ENCODE measurements at places on chromosomes 4 and X.

DNA sequence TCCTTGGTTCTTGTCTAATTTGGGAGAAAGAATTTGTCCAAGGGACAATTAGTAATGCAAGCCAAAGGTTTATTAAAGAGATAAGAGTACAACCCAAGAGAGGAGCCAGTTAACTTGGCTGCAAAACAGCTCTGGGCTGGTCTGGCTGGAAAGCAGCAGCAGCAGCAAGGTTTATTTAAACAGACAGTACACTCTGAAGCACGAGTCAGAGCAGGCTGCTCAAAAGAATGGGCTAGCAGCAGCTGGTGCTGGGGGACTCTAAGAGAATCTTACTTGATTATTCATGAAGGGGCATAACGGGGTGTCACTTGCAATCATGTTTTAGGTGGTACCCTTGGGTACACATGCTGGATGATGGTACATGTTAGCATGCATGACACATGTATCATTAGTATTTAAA lies 17.1 kb upstream of the CT47C1 start:
- no peak for DNase-seq

- DNase-seq, result no peak
Measured at GRCh38 chrX:134247492-134247891, 10.5 kb downstream of the CCDC160 start.

- no peak for DNase-seq
Measured at GRCh38 chrX:104330966-104331365, 76.2 kb upstream of the ESX1 start.

- DNase-seq, result no peak
Measured at GRCh38 chr4:6963139-6963611, 53.5 kb downstream of the TBC1D14 start.

DNA sequence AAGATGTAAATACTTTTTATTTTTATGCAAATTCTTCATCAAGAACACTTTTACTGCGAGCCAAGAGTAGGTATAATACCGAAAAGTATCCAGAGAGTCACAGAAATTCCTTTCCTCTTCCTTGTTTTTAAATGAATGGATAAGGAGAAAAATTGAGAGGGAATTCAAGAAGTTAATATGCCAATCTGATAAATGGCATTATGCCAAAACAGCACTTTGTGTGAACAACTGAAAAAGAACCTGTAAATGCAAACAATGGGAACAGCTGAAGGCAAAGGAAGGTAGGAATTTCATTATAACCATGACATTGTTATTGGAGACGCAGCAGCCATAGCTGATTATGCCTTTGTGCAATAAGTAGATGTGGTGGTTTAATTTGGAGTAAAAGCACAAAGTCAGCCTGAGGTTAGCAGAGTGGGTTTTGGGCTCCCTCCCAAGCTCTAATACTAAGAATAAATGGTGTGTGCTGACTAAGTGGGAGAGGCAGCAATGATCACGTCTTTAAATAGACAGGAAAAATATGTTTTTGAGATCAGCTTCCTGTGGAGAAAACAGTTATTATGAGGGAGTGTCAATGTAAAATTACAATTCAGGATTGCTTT lies 209.8 kb upstream of the NDST4 start:
- no peak for DNase-seq

DNA sequence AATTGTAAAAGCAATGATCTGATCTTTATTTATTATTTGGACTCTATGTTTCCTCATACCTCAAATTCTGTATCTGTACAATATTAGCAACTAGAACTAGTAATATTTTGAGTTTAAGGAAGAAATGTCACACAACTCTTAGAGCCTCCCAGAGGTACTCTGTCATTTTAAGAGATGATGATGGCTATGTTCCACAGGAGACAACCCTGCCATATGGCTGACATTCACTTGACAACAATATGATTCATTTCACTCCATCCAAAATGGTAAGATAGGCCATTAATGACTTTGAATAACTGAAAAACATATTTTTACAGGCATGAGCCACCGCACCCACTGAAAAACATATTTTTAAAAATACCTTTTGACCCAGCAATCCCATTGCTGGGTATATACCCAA lies 190.3 kb downstream of the MAML3 start:
- no peak for DNase-seq

- no peak for DNase-seq
Measured at GRCh38 chr4:30454504-30454903, 265.7 kb upstream of the PCDH7 start.

DNA sequence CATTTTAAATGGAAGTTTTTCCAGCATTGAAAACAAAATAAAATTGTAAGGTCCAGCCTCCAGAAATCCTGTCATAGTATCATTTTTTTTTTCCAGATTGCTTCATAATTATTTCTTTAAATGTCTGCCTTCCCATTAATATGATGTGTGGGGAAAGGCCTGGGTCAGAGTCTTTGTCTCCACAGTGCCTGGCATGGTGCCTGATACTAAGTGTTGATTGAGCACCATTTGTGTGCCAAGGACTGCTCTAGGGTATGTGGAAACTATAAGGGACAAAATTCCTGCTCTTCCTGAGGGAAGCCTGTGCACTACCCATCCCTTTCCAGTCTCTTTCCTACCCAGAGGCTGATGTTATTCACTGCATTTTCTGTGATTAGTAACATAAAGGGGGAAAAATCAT lies 53.1 kb upstream of the BEND4 start:
- DNase-seq, result no peak

DNA sequence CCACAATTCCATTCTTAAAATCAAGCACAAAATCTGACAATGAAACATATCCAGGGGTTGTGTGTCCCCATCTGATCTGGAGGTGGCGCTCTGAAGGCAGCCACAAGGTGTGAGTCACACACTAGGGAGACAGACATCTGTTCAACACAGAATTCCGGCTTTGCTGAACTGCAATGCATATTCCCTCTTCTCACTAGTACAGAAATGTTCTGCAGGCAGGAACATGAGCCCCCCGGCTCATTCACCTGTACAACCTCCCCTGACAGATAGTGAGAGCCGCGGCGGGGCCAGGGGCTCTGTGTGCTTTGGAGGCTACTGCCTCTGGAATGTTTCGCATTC lies 41.9 kb downstream of the WDR1 start:
- no peak for DNase-seq

- no peak for DNase-seq
Measured at GRCh38 chr4:188534917-188535316, 395.7 kb downstream of the TRIML1 start.

- no peak for DNase-seq
Measured at GRCh38 chr4:146235654-146236177, 21.4 kb downstream of the REELD1 start.

GRCh38 chrX:46617906-46618305 lies 44.3 kb downstream of the CHST7 start:
- no peak for DNase-seq

GRCh38 chr4:140472156-140472555 lies 25.9 kb downstream of the MGAT4D start:
- DNase-seq, result no peak

- DNase-seq, result no peak
Measured at GRCh38 chr4:73533515-73534422, 52.2 kb downstream of the AFM start.

DNA sequence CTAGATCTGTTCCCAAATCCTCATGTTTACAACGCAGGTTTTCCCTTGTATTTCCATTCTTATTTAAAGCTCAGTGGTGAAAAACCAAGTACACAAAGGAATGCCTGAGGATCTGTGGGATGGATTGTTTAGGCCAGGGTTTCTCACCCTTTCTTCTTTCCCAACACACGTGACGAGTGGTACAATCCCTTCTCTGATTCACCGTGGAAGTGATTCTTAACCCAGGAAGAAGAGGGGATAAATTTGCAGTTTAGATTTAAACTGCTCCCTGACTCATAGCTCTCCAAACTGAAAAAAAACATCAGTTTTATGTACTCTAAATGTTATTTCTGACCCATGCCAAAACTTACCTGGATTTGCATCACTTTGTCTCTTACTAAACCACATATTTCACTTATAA lies 17.0 kb downstream of the PAQR3 start:
- DNase-seq, result no peak

DNA sequence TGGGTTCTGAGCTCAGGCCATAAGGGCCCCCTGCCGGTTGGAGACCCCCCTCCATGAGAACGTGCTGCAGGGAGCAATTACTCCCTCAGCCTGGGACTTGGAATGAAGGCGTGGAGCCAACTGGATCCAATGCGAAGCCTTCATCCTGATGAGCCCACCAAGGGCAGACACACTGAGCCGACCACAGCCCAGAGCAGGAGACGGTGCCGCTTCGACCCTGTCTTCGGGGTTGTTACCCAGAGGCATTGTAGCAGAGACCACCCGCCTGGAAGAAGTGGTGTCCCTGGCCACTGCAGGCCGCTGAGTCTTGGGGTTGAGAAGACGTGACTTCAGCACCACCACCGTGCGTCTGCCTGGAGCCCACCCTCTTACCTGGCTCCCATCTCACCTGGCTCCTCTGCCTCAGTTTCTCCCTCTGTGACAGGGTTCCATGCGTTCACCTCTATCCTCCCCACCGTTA lies 7.0 kb upstream of the NKX1-1 start:
- no peak for DNase-seq

- no peak for DNase-seq
Measured at GRCh38 chr4:54498661-54499111, 159.1 kb upstream of the KIT start.

DNA sequence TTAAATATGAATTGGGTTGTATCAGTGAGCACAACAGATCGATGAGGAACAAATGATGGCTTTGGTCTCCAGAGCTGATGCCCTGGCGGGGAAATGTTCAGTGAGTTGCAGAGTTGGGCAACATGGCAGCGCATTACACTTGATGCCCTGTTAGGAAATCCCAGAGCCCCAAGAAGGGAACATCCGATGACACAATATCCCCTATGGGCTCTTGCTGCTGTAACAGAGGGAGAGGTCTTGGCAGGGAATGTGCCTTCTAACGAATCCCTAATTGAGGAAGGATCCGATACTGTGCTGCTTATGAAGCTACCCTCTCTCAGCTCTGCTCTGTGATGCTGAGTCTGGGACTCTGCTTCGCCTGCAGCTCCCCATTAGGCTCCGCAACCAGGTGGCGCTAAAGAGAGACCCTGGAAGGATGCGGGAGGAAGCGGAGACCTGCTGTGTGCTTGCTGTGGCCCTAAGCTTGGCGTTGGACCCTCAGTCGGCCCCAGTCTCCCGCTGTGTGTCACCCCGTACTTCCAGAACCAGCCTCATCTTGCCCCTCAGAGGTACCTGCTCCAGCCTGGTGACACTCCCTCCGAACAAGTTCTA lies 38.9 kb downstream of the PDHA1 start:
- no peak for DNase-seq

GRCh38 chr4:87688316-87688715 lies 38.2 kb downstream of the DMP1 start:
- no peak for DNase-seq

DNA sequence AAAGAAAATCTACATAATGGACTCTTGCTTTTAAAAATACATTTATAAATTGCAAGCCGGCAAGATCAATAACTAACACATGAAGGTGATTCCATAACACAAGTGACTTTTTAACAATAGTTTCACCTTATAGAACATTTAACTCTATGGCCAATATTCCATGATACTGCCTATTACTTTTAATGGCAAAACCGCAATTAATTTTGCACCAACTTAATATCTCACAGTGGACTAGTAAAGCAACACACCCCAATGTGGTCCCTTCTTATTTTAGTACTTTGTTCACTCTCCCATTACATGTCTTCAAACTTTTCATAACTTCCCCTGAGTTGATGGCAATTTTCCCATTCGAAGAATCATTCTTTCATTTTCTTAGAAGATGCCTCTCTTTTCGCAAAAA lies 351.6 kb upstream of the F9 start:
- DNase-seq, result no peak

DNA sequence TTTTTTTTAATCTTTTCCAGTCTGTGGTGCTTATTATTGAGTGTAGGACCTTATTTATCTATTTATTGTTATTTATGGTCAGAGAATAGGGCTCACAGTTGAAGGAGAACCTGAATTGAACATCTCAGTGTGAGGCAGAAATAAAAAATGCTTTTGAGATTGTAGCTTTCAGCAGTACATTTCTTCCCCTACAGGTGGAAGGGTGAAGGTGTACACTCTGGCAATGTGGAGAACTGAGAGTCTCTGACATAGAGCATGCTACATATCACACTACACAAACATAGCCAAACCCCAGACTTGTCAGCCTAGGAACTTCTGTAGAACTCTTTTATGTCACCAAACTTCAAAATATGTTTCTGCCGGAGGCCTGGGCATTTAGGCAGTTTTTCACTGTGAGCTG lies 140.2 kb downstream of the STIM2 start:
- no peak for DNase-seq

DNA sequence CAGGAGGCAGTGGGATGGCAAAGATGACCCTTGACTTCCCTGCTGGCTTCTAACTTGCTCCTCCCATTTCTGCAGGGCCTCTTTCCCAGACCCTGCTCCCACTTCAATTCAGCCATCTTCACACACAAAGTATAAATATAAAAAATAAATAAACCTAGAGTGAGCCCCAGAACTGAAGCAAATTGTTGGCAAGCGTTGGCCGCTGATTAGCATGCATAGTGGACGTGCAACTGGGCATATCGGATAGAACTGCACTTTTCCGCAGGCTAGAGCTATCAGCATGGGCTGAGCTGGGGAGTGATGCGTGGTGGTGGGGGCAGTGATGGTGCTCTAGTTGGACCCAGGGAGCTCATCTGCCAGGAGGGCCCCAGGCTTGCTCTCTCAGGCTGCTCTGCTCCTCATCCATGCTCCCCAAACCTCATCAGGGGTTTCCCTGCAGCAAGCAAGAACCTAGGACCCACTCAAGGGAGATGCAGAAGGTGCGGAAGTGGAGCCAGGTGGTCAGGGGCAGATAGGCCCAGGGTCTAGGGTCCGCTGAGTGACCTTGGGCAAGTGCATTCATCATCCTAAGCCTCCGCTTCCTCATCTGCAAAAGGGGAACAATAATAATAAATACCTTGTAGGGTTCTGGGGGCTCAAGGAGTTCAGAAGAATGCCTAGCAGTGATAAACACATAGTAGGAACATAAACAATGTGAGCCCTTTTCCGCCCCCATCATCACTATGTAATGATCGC lies 146.8 kb upstream of the PJA1 start:
- no peak for DNase-seq

DNA sequence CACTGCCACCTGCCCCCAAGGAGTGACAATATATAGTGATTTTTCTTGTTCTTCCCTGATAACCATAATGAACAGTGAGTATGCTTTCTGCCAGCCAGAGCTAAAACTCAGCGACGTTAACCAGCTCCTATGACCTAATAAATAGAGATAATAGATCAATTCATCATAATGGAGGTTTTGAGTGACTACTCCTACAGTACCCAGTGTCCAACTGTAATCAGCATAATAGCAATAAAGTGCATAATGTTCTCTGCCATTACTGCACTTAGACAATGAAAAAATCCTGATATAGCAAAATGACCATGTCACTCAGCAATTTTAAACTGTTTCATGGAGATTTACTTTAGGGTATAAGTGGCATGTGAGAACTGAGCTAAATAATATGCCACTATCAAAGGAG lies 20.7 kb upstream of the TXLNG start:
- DNase-seq, result no peak

- DNase-seq, result no peak
Measured at GRCh38 chrX:110252711-110253110, 65.2 kb downstream of the AMMECR1 start.

GRCh38 chr4:160709026-160709425 lies 1454.8 kb downstream of the FSTL5 start:
- DNase-seq, result no peak
